Activated T-helper 1 cell treated with anti-CD3 and anti-CD28 coated beads, Interleukin-2, amount 50 U/mL, for 16 hours (primary cell): ENCODE measurements at places on chromosomes 12 and 14.

GRCh38 chr14:102948698-102949061 is 26.2 kb downstream of the AMN start:
- DNase-seq, result no peak

GRCh38 chr12:5470221-5470620 is 38.3 kb downstream of the NTF3 start:
- no peak for DNase-seq

DNA sequence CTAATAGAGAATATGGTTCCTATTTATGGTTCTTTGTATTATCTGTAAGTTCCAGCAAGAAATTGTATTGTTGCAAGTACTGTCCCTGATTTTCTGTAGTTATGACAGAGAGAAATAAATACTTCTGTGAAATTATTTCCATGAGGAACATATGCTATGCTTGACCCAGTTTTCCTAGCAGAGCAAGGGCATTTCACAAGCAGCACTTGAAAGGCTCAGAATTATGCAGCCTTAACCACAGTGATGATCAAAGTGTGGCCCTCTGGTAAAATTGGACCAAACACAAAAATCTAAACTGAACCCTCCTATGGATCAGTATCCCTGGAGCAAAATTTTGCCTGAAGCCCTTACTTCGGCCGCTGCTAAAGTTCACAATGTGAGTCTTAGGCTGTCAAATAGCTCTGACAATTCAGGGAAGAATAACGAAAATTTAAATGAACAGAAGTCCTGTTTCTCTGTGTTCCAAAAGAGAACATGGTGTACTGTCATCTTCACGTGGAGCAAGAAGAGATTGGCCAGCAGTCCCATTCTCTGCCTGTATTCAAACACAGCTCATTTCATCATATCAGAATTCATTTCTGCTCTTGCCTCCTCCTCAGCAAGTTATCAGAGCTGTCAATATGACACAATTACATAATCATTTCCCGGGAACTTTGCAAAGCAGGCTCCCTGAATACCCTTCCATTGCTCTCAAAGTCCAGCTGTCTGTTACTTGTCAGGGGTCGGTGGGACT is 471.9 kb downstream of the RPS29 start:
- DNase-seq, result no peak

- DNase-seq, result no peak
Measured at GRCh38 chr14:53570411-53571387, 385.9 kb downstream of the BMP4 start.

- DNase-seq, result no peak
Measured at GRCh38 chr12:16238661-16239060, 38.8 kb downstream of the SLC15A5 start.

- no peak for DNase-seq
Measured at GRCh38 chr12:70194076-70194475, 49.2 kb upstream of the CNOT2 start.

GRCh38 chr12:62758216-62758615 is 176.7 kb downstream of the PPM1H start:
- DNase-seq, result no peak

- DNase-seq, result no peak
Measured at GRCh38 chr14:92866181-92866752, 56.7 kb upstream of the CHGA start.

GRCh38 chr14:89117012-89117411 is 292.6 kb downstream of the TTC8 start:
- no peak for DNase-seq

- no peak for DNase-seq
Measured at GRCh38 chr12:84455598-84455997, 457.0 kb downstream of the SLC6A15 start.

DNA sequence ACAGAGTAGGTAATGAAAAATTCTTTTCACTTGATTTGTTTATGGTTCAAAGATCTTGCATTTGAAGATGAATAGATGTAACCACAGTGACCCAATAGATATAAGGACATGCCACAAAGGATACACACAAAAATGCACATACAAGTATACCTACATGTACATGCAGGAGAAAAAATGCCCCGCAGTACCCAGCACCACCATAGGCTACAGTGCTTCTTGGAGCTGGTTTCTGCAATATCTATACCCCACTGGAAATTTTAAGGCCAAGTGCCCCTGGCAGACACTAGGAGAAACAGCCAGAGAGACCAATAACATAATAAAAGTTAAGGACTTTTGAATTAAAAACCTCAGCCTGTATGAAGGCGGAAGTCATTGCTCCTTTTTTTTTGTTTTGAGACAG is 12.1 kb upstream of the STAC3 start:
- DNase-seq, result no peak

- no peak for DNase-seq
Measured at GRCh38 chr14:58356268-58356667, 39.5 kb upstream of the TOMM20L start.

DNA sequence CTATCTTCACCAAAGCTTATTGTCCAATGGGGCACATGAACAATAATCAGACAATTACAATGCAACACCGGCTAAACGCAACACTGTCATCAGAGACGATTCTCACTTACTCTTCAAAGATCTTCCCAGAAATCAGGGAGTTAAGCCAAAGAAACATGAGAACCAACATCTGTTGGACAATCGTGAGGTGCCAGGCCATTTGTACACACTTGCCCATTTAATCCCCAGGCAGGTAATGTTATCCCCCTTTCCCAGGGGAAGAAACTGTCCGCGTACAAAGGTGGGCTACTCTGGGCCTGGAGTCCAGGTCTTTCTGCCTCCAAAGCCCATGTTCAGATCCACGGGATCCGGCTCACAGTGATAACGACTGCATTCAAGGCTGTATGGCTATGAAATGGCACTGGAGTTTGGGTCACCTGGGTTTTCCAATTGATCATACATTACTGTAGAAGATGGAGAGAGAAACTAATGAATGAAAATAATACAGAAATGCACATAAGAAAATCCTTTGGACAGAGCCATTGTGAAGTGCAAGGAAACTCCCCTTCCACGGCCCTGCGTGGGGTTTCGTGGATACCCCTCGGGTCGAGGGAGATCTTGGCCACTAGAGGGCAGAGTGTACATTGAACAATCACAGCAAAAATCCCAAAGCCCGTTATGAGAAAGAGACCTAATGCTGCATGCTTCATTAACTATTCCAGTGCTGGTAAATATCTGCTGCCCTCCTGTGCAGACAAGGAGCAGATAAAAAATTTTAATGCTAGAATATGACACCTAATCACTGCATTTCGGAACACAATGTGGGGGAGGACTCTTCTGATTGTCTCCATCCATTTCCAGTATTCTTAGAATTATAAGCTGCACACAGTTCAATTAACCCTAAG is 111.4 kb downstream of the EGLN3 start:
- DNase-seq, result peak; percentile 18

GRCh38 chr12:124109760-124110159 is 136.7 kb downstream of the ZNF664 start:
- no peak for DNase-seq

- DNase-seq, result peak; percentile 82
Measured at GRCh38 chr12:53159195-53159839, 21.2 kb upstream of the ZNF740 start.

- no peak for DNase-seq
Measured at GRCh38 chr12:132356691-132357622, 27.6 kb upstream of the GALNT9 start.

DNA sequence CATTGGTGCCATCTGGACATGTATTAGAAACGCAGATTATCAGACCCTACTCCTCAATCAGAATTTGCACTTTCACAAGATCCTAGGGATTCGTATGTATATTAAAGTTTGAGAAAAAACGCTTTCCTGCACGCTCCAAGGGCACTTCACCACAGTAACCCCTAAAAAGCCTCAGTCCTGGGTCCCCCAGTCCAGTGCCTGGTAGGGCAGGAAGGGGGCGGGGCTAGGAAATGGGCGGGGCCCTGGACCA is 369 bp downstream of the DEPDC4 start:
- DNase-seq, result peak; percentile 82

GRCh38 chr12:61538951-61539350 is 721.3 kb upstream of the USP15 start:
- DNase-seq, result no peak

DNA sequence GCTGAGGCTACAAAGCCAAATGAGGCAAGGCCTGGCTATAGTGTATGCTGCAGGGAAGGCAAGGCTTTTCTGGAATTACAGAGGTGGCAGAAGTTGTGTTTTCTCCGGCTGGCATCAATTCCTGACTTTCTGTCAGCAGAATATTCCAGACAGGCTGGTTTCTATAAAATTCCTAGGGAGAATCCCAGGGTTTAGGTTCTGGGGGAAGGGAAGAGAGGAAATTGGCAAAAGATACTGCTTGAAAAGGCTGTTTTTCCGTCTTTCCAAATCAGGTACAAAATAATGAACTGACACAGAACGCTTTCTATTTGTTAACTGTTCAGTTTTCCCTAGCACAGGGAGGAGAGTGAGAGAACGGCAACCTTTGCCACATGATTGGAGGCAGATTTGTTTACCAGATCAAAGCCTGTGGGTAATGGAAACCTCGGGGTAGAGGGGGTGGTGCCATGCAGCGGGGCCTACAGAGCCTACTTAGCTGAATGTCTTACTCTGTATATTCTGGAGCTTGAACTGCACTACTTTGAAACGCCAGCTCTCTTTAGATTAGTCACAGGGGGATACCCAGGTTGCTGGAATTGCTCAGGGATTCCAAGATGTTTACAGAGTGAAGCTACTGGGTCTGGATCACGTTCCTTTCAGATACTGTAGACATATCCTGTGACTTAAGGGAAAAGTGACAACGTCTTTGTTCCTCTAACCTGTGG is 65.8 kb upstream of the DACT1 start:
- DNase-seq, result peak; percentile 1

DNA sequence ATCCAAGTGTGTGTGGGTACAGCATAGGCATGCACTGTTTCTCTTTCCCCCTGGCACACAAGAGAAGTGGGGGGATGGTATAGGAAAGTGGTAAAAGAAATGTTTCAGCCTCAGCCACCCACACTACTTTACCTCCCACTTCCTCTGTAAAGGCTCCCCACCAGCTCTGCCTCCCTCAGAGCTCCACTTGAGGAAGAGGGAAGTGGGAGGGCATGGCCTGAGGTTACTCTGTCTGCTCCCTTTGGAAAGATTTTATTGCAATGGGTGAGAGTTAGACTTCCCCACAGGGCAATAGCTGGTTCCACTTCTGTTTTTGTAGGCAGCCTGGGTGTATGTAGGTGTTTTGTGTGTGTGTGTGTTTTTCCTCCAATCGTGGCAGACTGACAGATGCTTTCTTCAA is 145.3 kb downstream of the SSPN start:
- no peak for DNase-seq

- no peak for DNase-seq
Measured at GRCh38 chr14:44833376-44834060, 128.2 kb downstream of the KLHL28 start.

DNA sequence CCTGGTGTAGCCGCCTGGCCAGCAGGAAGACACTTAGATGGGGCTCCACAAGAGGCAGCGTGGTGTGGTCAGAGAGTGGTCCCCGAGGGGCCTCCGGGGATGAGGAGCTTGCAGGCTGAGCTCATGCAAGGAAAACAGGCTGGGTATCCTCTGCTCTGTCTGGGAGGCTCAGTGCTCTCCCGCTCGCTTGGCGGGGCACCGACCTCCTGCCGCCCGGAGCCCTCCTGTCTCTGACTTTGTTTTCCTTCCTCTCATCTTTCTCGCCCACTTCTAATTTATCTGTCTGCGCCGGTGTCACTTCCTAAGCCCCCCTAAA is 31.3 kb upstream of the DLK1 start:
- no peak for DNase-seq

DNA sequence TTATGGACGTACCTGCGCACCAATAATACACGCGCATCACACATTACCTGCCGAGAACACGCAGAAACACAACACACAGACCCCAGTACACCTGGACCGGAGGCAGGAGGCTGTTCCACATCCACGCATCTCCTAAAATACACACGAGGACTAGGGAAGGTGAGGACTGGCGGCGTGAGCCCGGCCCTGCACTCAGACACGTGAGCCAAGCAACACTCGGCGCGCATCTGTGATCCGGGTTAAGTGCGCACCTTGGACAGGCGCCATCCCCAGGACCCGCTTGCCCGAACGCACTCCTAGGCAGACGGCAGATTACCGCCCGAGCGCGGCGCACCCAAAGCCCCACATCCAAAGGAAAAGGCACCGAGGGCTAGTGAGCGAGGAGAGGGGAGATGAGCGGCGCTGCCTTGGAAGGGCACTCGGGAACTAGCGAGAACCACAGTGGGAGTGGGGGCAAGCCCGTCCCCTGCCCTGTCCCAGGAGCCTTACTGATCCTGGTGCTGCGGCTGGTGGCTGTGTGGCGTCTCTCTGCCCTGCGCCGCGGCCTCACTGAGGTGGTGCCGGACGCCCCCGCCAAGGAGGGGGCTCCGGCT is 417 bp downstream of the GLS2 start:
- DNase-seq, result no peak

DNA sequence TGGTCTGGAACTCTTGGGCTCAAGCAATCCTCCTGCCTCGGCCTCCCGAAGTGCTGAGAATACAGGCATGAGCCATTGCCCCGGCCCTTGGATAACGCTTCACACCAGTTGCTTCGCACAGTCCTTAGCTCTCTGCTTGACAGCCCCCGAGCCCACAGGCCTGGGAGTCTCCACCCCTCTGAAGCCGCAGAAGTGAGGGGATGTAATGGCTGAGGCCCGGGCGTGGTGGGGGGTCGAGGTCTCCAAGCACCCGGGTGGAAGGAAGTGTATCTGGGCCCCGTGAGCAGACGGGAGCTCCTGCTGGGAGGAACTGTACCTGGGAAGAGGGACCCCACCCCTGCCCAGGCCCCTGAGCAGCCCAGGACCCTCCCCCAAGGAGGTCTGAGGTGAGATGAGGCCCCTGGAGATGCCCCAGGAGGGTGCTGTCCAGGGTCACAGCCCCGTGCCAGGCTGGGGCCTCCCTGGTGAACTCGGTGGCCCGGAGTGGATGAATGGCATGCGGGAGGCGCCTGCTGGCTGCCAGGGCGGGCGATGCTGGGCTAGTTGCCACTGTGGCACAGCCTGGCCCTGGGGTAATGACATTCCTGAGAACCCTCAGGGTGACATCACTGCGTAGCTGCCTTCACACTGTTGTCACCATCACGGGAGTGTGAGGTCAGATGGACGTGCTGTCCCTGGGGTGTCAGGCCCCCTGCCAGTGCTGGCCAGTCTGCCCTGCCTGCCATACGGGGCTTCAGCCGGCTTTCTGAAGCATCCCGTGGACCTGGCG is 48.9 kb downstream of the KIF26A start:
- no peak for DNase-seq

- no peak for DNase-seq
Measured at GRCh38 chr12:102569803-102570202, 89.4 kb upstream of the IGF1 start.

- DNase-seq, result no peak
Measured at GRCh38 chr12:77189901-77190416, 124.6 kb upstream of the E2F7 start.

GRCh38 chr12:23771240-23771949 is 178.1 kb downstream of the SOX5 start:
- DNase-seq, result no peak

- no peak for DNase-seq
Measured at GRCh38 chr14:20564501-20564997, 3.7 kb upstream of the RNASE9 start.

- DNase-seq, result peak; percentile 44
Measured at GRCh38 chr12:9244894-9245293, 36.7 kb upstream of the PZP start.

- no peak for DNase-seq
Measured at GRCh38 chr14:94307410-94307992, 14.4 kb upstream of the SERPINA10 start.

- DNase-seq, result no peak
Measured at GRCh38 chr14:80388980-80389711, 177.8 kb upstream of the DIO2 start.

- DNase-seq, result no peak
Measured at GRCh38 chr12:56158926-56159461, 835 bp downstream of the MYL6 start.
